Natural killer cell treated with Interleukin-12 subunit alpha and Interleukin-12 subunit beta and Interleukin-15 and Interleukin-18, amount 100 ng/mL, for 72 hours (primary cell): ENCODE measurements at places on chromosomes 12 and 14. TPM values are rescaled to one million over a fixed set of nuclear protein-coding genes. Genes with fewer than 3 reads are reported as not detected.

SLC10A1 gene
- total RNA-seq = not detected

TRHDE gene
- total RNA-seq = not detected

RD3L gene
- not detected for total RNA-seq

TSPAN8 gene
- total RNA-seq = not detected

ADAM21 gene
- not detected for total RNA-seq

SIX1 gene
- total RNA-seq = not detected

KRT6C gene
- not detected for total RNA-seq

KLRC2 gene
- total RNA-seq = 23.4 TPM

DNA sequence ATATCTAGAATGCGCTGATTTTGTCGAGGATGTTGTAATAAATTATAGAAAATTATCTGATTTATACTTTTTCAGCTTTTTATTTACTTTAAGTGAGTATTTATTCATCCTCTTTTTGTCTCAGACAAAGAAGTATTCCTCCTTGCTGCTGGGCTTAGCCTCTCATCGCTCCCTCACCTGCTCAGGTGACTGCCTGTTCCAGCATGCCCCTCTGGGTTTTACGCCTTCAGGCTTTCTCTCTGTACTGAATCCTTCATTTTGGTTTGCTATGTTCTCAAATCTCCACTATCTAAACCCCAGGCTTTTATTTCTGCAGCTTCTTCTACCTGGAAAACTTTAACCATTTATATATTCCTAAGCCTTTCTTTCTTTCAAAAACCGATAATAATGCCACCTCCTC lies 1650.9 kb upstream of the SEL1L start:
- H3K27ac ChIP-seq = no peak overlapping the region
- H3K36me3 ChIP-seq = peaks cover 6% of the 10 kb centered on the region

- no peak for DNase-seq
- peaks cover 18% of the 10 kb centered on the region for H3K4me1 ChIP-seq
Observed at GRCh38 chr12:56040963-56041551, 661 bp upstream of the RPS26 start.

DNA sequence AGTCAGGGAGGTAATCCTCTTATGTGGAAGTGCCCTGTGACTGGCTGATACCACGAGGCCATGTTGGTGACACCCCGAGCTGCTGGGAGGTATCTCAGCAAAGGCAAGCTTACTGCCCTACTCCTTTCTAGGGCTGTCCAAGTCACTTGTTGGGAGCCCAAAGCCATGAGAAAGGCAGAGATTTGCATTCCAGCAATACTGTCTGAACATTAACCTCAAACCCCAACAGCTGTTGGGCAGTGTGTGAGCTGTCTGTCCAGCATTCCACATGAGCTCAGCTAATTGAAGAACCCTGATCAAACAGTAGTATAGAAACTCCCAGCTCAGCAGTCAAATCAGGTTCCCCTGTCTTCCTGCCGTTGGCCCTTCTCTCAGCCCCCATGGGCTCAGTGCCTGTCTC lies 9.2 kb downstream of the ABHD4 start:
- H3K4me1 ChIP-seq = peaks cover 6% of the 10 kb centered on the region
- DNase-seq = no peak
- no peak overlapping the region for H3K4me3 ChIP-seq
- H3K27me3 ChIP-seq = no peaks in the 10 kb centered on the region
- H3K36me3 ChIP-seq = peaks cover 19% of the 10 kb centered on the region

- H3K27me3 ChIP-seq = peaks cover 19% of the 10 kb centered on the region
- DNase-seq = peak; percentile 61
- H3K36me3 ChIP-seq = no peaks in the 10 kb centered on the region
- peak within 1 kb of the TSS; percentile 38 for H3K4me3 ChIP-seq
Observed at GRCh38 chr12:6383572-6384498, at the start of gene LTBR. Gene LTBR, plus strand, starts transcription at chr12:6384162. Its CDS starts 197 bp downstream, at chr12:6384359.

- no peak for DNase-seq
- peaks cover 24% of the 10 kb centered on the region for H3K4me1 ChIP-seq
- peaks cover 77% of the 10 kb centered on the region for H3K36me3 ChIP-seq
- H3K27me3 ChIP-seq = peaks cover 12% of the 10 kb centered on the region
Observed at GRCh38 chr12:133180669-133181068, 626 bp upstream of the ZNF268 start.

GRCh38 chr14:76050797-76051392 lies 65.3 kb downstream of the IFT43 start:
- no peak for DNase-seq
- no peak overlapping the region for H3K27ac ChIP-seq
- no peaks in the 10 kb centered on the region for H3K36me3 ChIP-seq
- peaks cover 1% of the 10 kb centered on the region for H3K4me1 ChIP-seq
- H3K27me3 ChIP-seq = no peaks in the 10 kb centered on the region

DNA sequence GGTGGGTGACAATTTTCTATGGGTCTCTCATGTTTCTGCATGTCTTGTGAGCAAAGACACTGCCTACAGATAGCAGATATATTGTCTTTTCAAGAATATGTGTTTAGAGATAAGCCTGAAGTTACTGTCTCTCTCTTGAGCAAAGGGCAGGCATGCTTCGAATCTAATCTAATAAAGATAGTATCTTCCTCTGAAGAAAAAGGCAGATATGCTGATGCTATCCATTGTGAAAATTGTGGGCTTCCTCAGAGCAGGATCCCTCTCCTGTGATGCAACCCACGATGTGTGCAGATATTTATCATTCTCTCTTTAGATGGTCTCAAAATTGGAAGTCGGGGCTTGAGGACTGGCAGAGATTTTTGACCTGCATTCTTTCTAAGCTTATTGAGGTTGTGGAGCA lies 187.0 kb downstream of the DACT1 start:
- H3K4me1 ChIP-seq = no peaks in the 10 kb centered on the region
- no peak for DNase-seq
- H3K4me3 ChIP-seq = no peak overlapping the region
- no peak overlapping the region for H3K27ac ChIP-seq
- peaks cover 7% of the 10 kb centered on the region for H3K27me3 ChIP-seq

- no peak for DNase-seq
- H3K4me3 ChIP-seq = no peak overlapping the region
Observed at GRCh38 chr12:31470459-31470858, 120.5 kb downstream of the DENND5B start.

DNA sequence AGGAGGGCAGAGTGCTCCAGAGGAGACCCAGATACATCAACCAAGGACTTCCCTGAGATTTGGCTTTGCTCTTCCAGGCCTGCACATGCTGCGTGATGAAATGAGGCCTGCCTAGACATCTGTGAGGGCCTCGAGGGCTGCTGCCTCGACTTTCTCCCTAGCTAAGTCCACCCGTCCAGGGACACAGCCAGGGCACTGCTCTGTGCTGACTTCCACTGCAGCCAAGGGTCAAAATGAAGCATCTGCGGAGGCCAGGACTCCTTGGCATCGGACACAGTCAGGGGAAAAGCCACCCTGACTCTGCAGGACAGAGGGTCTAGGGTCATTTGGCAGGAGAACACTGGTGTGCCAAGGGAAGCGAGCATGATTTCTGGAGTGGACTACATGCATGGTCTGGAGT lies 10.7 kb downstream of the SLC25A47 start:
- no peaks in the 10 kb centered on the region for H3K4me1 ChIP-seq
- H3K27me3 ChIP-seq = no peaks in the 10 kb centered on the region
- H3K36me3 ChIP-seq = peaks cover 11% of the 10 kb centered on the region
- no peak overlapping the region for H3K4me3 ChIP-seq
- H3K27ac ChIP-seq = no peak overlapping the region
- no peak for DNase-seq

- H3K36me3 ChIP-seq = no peaks in the 10 kb centered on the region
- H3K4me1 ChIP-seq = peaks cover 4% of the 10 kb centered on the region
- DNase-seq = no peak
- H3K27ac ChIP-seq = no peak overlapping the region
Observed at GRCh38 chr12:110750784-110751461, 8.2 kb upstream of the PPP1CC start.

GRCh38 chr12:5081016-5081415 lies 37.3 kb downstream of the KCNA5 start:
- peaks cover 17% of the 10 kb centered on the region for H3K27me3 ChIP-seq
- H3K4me1 ChIP-seq = no peaks in the 10 kb centered on the region
- no peak overlapping the region for H3K4me3 ChIP-seq
- no peak overlapping the region for H3K27ac ChIP-seq
- no peak for DNase-seq

GRCh38 chr14:102574281-102575159 lies 17.9 kb upstream of the RCOR1 start:
- H3K27me3 ChIP-seq = peaks cover 3% of the 10 kb centered on the region
- H3K4me1 ChIP-seq = no peaks in the 10 kb centered on the region
- no peak overlapping the region for H3K4me3 ChIP-seq
- H3K36me3 ChIP-seq = no peaks in the 10 kb centered on the region

- H3K4me3 ChIP-seq = no peak overlapping the region
- H3K4me1 ChIP-seq = peaks cover 14% of the 10 kb centered on the region
- DNase-seq = no peak
- no peaks in the 10 kb centered on the region for H3K27me3 ChIP-seq
- no peak overlapping the region for H3K27ac ChIP-seq
- no peaks in the 10 kb centered on the region for H3K36me3 ChIP-seq
Observed at GRCh38 chr12:76790564-76791552, 26.9 kb downstream of the ZDHHC17 start.

- peak overlapping the region; percentile 100 for H3K27ac ChIP-seq
- H3K4me3 ChIP-seq = peak overlapping the region; percentile 84
- peaks cover 66% of the 10 kb centered on the region for H3K4me1 ChIP-seq
- peak; percentile 86 for DNase-seq
Observed at GRCh38 chr14:35286707-35287106, 5.5 kb upstream of the PSMA6 start.

- H3K27ac ChIP-seq = no peak overlapping the region
- H3K4me3 ChIP-seq = peak overlapping the region; percentile 52
- peaks cover 28% of the 10 kb centered on the region for H3K36me3 ChIP-seq
- H3K27me3 ChIP-seq = no peaks in the 10 kb centered on the region
- H3K4me1 ChIP-seq = peaks cover 42% of the 10 kb centered on the region
Observed at GRCh38 chr12:68111995-68112394, 47.5 kb downstream of the IFNG start.

DNA sequence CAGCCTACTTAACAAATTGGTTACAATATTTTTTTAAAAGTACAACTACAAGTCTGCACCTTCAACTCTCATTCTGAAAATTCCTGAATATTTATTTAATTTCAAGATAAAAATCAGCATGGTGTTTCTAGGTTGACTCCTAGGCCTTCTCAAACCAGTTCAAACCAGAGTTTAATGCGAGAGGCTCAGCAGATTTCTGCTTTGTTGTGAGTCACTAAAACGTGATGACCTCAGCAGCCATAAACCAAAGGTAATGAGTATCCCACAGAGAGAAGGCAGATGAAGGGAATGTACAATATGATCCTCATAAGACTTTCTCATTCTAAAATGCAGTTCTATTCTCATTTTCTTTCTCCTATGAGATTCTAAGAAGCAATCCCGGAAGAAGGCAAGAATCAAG lies 1.5 kb downstream of the PRDM4 start:
- peak overlapping the region; percentile 95 for H3K4me3 ChIP-seq
- H3K36me3 ChIP-seq = peaks cover 6% of the 10 kb centered on the region
- no peaks in the 10 kb centered on the region for H3K27me3 ChIP-seq
- H3K4me1 ChIP-seq = peaks cover 24% of the 10 kb centered on the region
- H3K27ac ChIP-seq = peak overlapping the region; percentile 82

DNA sequence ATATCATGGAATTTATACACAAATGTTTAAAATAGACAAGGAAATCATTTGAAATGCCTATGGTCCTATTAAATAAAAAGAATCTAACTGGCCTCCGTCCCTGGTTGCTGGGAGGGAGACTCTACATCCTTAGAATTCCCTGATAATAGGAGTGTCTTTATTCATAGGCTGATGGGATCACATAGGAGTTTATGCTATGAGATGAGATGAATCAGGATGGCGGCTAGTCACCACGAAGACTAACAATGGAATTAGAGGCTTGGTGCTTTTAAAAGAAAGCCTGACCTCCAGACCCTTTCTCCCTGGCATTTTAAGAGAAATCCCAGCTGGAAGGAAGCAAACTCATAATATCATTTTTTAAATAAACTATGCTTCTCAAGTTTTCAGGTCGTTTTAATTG lies 69.7 kb downstream of the SEC23A start:
- peaks cover 7% of the 10 kb centered on the region for H3K36me3 ChIP-seq
- H3K27me3 ChIP-seq = no peaks in the 10 kb centered on the region
- H3K4me3 ChIP-seq = no peak overlapping the region
- H3K4me1 ChIP-seq = peaks cover 3% of the 10 kb centered on the region

DNA sequence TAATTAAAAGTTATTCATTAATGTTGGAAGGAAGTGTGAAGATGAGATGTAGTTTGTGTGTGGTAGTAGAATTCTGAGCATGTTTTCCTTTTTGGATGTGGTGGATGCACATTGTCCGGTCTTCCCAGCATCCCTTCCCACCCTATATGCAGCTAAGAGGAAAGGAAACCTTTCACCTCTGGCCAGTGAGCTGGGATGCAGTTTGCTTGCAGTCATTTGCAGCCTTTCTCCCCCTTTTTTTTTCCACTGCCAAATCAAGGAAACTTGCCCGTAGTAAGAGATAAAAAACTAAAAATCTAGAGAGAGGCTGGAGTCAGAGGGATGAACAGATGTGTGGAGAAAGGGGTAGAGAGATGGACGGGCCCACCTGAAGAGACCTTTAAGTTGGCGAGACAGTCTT lies 72.5 kb upstream of the SLC38A2 start:
- peaks cover 4% of the 10 kb centered on the region for H3K27me3 ChIP-seq
- H3K36me3 ChIP-seq = no peaks in the 10 kb centered on the region
- no peak for DNase-seq
- no peak overlapping the region for H3K4me3 ChIP-seq

GRCh38 chr12:107318556-107318805 lies 225.1 kb upstream of the CRY1 start:
- H3K27me3 ChIP-seq = peaks cover 14% of the 10 kb centered on the region
- H3K36me3 ChIP-seq = no peaks in the 10 kb centered on the region
- H3K4me1 ChIP-seq = peaks cover 36% of the 10 kb centered on the region
- peak overlapping the region; percentile 87 for H3K4me3 ChIP-seq
- H3K27ac ChIP-seq = no peak overlapping the region
- no peak for DNase-seq

GRCh38 chr12:49549735-49550692 lies 11.2 kb downstream of the KCNH3 start:
- no peak overlapping the region for H3K4me3 ChIP-seq
- H3K4me1 ChIP-seq = peaks cover 10% of the 10 kb centered on the region
- no peak for DNase-seq
- H3K27ac ChIP-seq = no peak overlapping the region

DNA sequence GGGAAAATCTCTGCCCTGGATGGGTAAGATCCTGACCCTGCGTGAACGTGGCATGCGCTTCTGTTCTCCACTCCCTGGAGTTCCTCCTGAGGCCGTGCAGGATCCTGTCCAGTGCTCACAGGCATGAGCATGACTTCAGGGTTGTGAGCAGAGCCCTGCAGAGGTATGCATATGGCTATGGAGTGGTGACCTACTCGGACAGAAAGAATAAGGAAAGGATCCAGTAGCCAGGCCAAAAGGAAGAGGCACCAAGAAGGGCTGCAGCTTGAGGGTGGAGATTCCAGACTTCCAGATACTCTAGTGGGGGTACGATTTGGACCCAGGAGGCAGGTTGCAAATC lies 20.8 kb upstream of the CD27 start:
- H3K27me3 ChIP-seq = no peaks in the 10 kb centered on the region
- peaks cover 26% of the 10 kb centered on the region for H3K4me1 ChIP-seq
- no peak overlapping the region for H3K4me3 ChIP-seq
- peak overlapping the region; percentile 65 for H3K27ac ChIP-seq
- DNase-seq = no peak
- H3K36me3 ChIP-seq = no peaks in the 10 kb centered on the region

- H3K27ac ChIP-seq = no peak overlapping the region
- no peaks in the 10 kb centered on the region for H3K36me3 ChIP-seq
- peaks cover 43% of the 10 kb centered on the region for H3K27me3 ChIP-seq
- H3K4me1 ChIP-seq = no peaks in the 10 kb centered on the region
Observed at GRCh38 chr14:54226103-54226502, 170.7 kb upstream of the CDKN3 start.

- H3K4me1 ChIP-seq = no peaks in the 10 kb centered on the region
- H3K27me3 ChIP-seq = peaks cover 6% of the 10 kb centered on the region
- no peak for DNase-seq
- H3K27ac ChIP-seq = no peak overlapping the region
- H3K36me3 ChIP-seq = no peaks in the 10 kb centered on the region
Observed at GRCh38 chr14:23153851-23154796, 29.3 kb downstream of the SLC7A8 start.
